Central memory CD4-positive, alpha-beta T cell (primary cell): ENCODE measurements at places on chromosomes 3 and 15.
A peak's percentile ranks its signal among the peaks of the same experiment; 100 is the strongest.

DNA sequence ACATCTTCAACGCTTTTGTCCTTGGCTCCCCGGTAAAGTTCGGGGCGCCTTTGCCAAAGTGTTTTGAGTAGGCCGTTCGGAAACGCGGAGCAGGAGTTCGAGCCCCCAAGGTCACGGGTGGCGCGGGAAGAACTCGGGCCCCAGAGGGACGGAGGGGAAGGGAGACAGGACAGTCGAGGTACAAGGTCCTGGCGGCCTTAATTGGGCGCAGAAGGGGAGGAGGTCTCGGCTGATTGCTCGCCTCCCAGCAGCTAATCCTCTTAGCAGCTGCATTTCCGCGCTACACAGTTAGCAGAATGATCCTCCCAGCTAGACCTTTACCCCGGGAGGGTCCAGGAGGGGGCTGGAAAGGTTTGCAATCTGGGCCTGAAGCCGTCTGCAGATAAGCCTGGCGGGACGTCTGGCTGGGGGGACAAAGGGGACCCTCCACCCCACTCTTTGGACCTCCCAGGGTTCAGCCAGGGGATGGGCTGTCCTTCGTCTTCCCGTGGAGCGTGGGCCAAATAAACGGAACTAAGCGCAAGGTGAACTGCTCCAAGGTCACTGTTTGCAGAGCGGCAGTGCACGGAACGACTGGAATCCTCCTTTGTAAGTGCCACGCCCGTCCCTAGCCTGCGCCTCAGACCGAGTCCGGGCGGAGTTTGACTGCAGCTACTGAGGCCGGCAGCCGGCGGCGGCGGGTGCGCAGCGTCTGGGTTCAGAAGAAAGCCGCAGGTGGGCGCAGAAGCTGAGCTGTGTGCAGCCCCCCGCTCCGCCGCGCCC is 7.2 kb downstream of the EOMES start:
- no peak for DNase-seq

GRCh38 chr3:141444586-141445285 is 42.1 kb upstream of the RASA2 start:
- no peak for DNase-seq

DNA sequence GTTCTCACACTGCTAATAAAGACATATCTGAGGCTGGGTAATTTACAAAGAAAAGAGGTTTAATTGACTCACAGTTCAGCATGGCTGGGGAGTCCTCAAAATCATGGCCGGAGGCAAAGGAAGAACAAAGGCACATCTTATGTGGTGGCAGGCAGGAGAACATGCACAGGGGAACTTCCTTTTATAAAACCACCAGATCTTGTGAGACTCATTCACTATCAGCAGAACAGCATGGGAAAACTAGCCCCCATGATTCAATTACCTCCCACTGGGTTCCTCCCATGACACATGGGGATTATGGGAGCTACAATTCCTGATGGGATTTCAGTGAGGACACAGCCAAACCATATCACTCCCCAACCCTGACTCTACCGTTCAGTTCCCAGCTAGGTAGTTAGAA is 59.7 kb upstream of the MINAR1 start:
- no peak for DNase-seq

- no peak for DNase-seq
These were observed 197.6 kb upstream of the ZPLD1 start for GRCh38 chr3:102237181-102237580.

DNA sequence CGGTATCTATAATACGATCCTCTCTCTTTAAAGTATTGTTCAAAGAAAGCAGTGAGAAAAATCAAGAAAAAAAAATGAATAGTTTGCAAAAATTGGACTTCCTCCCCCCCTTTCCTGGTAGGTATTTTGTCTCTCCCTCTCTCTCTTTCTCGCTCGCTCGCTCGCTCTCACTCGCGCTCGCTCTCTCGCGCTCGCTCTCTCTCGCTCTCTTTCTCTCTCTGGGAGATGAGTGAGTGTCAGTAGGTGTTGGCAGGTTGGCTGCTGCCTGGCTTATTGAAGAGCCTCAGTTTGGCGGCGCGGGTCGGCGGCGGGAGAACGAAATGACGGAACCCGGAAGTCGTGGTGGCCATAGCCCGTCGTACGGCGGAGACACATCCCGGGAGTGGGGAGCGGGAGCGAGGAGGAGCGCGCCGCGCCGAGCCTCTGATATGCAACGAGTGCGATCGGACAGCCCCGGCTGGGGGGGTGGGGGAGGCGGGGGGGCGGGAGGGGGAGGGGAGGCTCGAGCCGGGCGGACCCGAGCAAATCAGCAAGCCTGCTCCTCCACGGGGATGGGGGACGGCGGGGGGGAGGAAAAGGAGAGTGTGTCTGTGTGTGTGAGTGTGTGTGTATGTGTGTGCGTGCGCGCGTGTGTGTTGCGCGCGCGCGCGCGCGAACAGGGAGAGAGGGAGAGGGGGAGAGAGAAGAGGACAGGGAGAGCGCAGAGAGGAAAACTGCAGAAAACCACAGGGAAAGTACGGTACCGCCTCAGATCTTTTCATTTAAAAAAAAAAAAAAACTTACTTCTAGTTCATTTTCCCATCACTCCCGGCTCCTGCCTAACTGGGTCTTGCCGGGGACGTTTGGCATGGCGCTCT is at the start of gene MEIS2:
MEIS2 (minus strand) TSS at position 441 of the 857 bp plus-strand sequence. CDS start 1,083 bp downstream, outside the sequence.
- peak; percentile 32 for DNase-seq

DNA sequence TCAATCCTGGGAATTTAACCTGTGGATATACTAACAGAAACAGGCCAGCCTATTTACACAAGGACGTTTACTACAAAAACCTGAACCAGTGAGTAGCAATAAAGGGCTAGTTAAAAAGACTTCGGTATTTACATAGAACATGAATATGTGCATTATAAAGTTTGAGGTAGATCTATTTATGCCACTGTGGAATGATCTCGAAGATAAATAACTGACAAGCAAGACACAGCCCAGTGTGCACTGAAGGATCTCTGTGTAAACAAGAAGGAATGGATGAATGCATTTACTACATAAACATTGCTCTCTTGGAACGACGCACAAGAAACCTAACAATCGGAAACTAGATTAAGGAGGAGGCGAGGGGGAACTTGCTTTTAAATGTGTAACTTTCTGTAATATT is 132.0 kb upstream of the NSMCE3 start:
- no peak for DNase-seq

DNA sequence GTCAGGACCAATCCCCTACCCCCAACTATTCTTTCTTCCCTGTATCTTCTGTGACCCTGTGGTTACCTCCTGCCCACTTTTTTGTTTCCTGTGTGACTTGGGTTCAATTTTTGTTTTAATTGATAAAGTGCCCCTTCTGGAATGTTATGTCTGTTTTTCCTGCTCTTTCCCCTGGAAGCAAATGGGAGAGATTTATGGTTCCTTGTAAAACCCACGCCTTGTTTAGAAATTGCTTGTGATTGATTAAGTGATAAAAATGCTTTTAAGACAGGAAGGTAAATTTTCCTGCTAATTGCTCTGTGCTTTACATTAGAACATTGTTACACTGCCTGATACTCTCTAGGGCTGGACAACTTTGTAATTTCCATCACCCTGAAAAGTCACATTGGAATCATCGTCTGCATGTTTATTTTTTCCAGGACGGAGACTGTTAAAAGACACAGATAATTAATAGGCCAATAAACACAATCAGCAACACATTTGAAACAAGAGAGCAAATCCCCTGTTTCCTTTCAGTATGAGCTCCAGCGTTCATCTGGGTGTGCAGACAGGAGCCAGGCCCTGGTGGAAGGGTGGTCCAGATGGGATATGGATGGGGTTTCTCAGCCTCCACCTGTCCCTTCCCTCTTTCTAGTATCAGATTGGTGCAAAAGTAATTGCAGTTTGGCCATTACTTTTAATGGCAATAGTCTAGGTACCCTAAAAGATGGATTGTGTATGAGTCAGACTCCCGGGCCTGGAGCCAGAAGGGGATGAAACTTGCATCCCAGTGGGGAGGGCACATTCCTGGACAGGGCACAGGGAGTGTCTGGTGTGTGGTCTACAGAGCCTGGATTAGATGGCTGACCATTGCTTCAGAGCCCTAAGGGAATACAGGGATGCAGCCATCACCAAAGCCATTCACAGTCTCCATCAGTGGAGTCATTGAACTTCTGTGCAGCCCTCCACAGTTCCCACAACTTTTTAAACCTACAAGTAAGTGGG is 58.1 kb upstream of the AGBL1 start:
- DNase-seq: no peak

- DNase-seq: no peak
These were observed 2.3 kb upstream of the DNAH1 start for GRCh38 chr3:52313774-52314188.

DNA sequence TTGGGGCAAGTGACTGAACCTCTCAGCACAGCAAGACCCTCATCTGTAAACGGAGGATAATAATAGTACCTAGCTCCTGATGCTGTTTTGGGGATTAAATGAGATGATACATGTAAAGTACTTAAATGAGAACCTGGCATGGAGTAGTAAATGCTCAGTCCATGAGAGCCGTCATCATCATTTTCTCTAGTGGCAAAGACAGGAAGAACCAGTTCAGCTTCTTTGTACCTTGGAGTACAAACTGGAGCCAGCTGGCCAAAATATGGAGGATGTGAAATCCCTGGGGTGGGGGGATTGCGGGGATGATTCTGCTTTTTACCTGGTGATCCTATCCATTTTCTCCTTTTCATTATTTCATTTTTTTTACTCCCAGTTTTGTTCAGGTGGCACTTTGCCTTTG is 204.2 kb upstream of the LRRN1 start:
- no peak for DNase-seq

DNA sequence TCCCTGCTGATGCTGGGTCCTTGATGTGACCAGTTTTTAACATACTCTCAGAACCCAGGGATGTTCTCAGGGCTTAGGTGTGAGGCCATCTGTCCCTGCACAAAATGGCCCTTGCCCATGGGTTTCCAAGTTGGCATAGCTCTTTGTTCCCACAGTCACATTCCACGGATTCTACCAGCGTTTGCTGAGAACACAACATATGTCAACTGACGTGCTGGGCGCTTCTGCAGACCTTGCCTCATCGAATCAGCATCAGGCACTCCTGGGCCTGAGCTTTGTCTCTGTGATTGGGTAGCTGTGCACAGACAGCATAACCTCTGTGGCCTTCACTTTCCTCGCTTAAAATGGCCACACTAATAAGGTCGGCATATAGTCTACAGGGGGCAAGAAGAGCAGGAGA is 69.0 kb downstream of the MGLL start:
- DNase-seq: no peak

GRCh38 chr3:171654809-171655208 is 155.5 kb downstream of the PLD1 start:
- no peak for DNase-seq

DNA sequence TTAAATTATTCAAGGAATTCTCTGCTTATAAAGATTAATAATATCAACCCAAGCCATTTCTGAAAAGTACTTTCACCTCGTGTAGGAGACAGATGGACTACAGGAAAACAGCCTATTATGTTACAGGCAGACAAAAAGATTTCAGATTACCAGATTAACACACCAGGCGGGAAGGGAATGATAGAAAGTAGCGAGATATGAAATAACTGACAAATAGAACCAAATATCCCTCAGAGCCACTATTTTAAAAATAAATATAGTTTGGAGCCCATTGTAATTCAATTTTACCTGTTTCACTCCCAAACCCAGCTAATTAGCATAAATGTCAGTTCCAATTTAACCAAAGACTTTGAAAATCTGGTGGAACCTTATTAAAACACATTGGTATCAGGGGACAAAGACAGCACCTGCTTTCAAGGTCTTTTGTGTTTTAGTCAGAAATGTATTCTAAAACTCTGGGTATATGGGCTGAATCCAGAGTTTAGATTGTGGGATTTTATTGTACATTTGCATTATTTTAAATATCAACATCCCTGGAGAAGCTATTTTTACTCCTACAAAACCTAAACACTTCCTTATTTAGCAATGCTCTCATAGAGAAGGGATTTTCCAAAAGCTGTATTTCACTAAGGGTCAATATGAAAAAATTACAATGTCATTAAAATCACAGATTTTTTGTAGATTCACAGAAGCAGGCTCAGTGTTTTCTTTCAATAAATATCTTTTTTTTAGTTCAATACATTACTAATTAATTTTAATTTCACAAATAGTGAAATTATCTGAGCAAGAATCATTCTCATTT is 138.4 kb downstream of the TNIK start:
- DNase-seq: no peak

GRCh38 chr15:100918034-100918689 is 995 bp upstream of the LRRK1 start:
- DNase-seq: peak; percentile 31

DNA sequence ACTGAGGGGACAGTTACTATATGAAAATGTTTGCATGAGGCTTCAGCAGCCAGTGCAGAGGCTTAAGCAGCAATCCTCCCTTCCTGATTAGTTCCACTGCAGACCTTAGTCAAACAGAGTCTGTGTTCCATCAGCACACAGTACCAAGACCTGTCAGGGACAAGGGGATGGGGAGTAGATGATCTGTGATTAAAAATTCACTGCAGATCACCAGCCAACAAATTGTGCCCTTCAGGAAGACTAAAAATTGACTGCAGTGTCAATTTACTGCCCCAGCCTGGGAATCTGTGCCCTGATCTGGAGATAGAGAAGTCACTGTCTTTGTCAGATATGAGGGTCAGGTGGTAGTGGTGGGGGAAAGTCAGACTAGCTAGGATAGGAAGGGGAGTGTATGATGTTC is 13.8 kb upstream of the NMNAT3 start:
- no peak for DNase-seq

GRCh38 chr3:191139736-191140135 is 59.3 kb upstream of the OSTN start:
- DNase-seq: no peak

DNA sequence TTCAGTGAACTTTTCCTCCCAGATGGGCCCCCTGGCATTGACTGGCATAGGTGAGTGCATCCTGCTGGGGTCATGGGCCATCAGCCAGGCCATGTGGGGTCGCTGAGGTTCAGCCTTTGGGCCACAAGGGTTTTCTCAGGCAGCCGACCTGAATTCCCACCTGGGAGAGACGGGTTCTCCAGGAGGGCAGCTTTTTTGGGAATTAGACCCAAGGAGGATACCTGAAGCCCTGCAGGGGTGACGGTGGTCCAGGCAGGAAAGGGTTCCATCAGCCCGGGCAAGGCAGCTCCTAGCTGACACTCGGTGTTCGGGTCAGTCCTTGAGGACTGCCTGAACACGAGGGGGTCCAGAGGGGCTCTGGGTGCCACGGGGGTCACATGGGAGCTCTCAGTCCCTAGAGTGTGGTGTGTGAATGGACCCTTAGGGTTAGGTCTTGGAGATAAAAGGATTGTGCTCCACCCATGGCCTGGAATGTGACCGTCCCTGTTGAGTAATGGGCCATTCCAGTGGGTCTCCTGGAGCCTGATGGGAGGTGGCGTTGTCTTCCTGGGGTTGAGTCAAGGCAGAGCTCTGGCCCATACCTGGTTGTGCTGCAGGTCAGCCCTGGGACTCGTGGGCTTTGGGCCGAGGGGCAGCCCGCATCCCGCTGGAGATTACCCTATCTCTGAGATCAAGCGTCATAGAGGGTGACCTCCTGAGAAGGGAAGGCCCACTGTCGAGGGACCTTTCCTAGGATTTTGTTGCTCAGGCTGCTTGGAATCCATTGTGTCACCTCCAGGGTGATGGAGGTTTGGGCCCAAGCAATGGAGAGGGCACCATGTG is 192.8 kb downstream of the UBE3A start:
- DNase-seq: no peak

GRCh38 chr15:66018488-66018797 is 149.2 kb downstream of the RAB11A start:
- DNase-seq: no peak

- DNase-seq: no peak
These were observed 294.4 kb downstream of the KBTBD8 start for GRCh38 chr3:67292356-67293121.

GRCh38 chr3:140559546-140559945 is 118.3 kb upstream of the TRIM42 start:
- no peak for DNase-seq

- no peak for DNase-seq
These were observed 176.7 kb upstream of the PDZRN3 start for GRCh38 chr3:73801444-73801843.

- DNase-seq: no peak
These were observed 9.7 kb upstream of the SCAANT1 start for GRCh38 chr3:63921741-63922482.
